ENCODE measurements at places on chromosomes 11 and 22. TPM values are rescaled to one million over a fixed set of nuclear protein-coding genes. Genes with fewer than 3 reads are reported as not detected.
A peak's percentile ranks its signal among the peaks of the same experiment; 100 is the strongest.

DNA sequence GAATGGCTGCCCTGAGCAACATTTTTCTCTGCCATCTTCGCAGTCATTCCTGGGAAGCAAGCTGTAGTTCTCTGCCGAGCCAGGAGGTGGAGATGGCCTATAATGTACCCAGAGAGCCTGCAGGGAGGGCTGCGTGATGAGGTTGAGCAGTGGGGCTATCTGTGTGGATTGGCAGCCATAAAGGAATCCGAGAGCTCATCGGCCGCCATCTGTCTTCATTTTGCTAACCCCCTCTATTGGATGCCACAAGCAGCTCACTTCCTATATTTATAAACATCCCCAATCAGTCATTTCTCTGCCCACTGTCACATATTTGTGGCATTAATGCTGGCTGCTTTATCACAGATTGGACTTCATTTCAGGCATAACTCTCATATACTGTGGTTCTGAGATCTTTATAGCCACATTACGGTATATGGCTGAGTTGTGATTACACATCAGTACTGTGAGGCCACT, 209.5 kb downstream of the NTM start:
- H3K4me3 ChIP-seq: no peak overlapping the region
- H3K27ac ChIP-seq: no peak overlapping the region
- no peak for DNase-seq

GRCh38 chr22:49933236-49934159, 15.1 kb downstream of the CRELD2 start:
- H3K4me1 ChIP-seq: peaks cover 12% of the 10 kb centered on the region
- H3K4me3 ChIP-seq: no peak overlapping the region
- H3K27ac ChIP-seq: peak overlapping the region; percentile 99
- no peak for DNase-seq
- no peaks in the 10 kb centered on the region for H3K36me3 ChIP-seq

DNA sequence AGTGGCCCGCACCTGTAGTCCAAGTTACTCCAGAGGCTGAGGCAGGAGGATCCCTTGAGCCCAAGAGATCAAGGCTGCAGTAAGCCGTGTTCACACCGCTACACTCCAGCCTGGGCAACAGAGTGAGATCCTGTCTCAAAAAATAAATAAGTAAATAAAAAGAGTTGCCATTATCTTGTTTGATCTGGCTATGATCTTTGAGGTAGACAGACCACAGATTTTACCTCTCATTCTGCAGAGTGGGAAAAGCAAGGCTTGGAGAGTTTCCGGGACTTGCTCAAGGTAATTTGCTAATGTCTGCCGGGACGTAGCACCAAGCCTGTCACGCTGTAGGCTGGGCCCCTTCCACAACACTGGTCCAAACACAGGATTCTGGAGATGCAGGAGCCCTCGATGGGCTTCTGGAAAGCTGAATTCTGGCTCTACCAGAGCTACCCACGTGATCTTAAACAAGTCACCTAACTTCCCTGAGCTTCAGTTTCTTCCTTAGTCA, 6.8 kb downstream of the GRAP2 start:
- H3K36me3 ChIP-seq: no peaks in the 10 kb centered on the region
- H3K27me3 ChIP-seq: no peaks in the 10 kb centered on the region
- no peak for DNase-seq
- H3K4me1 ChIP-seq: peaks cover 54% of the 10 kb centered on the region

DNA sequence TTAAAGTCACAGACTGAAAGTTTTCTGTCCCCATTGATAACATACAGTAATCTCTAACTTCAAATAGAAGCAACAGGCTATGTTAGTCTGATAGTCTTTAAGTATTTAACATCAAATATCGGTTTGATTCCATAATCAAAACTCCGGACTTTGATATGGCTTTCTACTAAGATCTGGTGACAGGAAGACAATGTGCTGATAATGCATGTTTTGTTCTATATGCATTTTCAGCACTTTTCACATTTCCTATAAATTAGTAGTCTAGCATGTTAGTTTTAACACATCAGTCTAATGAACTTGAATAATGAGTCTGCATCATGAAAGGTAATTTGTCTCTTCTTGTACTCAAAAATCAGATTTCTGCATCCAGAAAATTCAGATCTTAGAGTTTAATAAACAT, 252.7 kb downstream of the SBF2 start:
- no peaks in the 10 kb centered on the region for H3K36me3 ChIP-seq
- no peak for DNase-seq
- H3K4me1 ChIP-seq: no peaks in the 10 kb centered on the region
- no peak overlapping the region for H3K4me3 ChIP-seq
- no peaks in the 10 kb centered on the region for H3K27me3 ChIP-seq

DNA sequence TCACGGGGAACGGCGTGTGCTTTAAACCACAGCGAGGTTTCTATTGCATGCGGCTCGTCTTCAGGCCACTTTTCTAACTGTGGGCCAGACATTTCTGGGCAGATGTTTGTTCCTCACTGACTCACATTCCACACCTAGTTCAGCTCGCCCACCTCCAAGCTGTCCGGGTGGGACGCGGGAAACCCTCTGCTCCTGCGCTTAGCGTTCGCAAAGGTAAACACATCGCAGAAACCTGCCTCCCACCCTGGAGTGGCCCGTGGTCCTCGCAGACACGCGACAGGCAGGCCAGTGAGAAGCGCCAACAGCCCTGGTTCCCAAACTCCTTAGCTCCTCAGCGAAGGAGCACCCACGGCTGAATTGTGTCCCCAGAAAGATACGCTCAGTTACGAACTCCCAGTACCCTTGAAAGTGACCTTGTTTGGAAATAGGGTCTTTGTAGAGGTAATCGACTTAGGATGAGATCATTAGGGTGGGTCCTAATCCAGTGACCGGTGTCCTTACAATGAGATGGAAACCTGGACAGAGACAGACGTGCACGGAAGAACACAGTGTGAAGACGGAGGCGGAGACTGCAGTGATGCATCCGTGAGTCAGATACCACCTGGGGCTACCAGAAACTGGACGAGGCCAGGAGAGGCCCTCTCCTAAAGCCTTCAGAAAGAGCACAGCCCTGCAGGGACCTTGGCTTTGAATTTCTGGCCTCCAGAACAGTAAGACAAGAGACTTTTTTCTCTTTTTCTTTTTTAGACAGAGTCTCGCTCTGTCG, 82.7 kb downstream of the CELSR1 start:
- no peaks in the 10 kb centered on the region for H3K27me3 ChIP-seq
- H3K36me3 ChIP-seq: no peaks in the 10 kb centered on the region
- no peaks in the 10 kb centered on the region for H3K4me1 ChIP-seq
- H3K4me3 ChIP-seq: no peak overlapping the region

The PANX2 gene
- not detected for total RNA-seq

The ADORA2A gene
- total RNA-seq: 22.5 TPM

Data from naive thymus-derived CD4-positive, alpha-beta T cell (primary cell).